Caudate nucleus (tissue), 63 donors: ENCODE measurements at places on chromosomes 2 and 18.

DNA sequence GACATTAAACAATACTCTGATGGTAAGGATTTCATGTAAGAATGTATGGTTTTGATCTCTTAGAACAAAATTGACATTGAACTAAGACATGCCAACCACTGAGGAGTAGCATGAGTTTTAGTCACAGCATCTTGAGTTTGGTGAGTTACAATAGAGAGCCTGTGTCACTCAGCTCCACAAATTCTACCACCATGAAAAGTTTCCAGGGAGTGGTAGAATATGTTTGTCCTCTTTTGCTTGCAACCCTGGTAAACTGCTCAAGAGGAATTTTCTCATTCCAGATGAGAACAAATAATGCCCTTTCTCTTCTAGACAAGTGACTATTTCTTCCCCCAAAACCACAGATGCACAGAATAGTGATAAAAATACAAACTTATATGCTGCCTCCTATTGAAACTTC, 502.0 kb upstream of the VRK2 start:
- no peak for DNase-seq

GRCh38 chr2:237343993-237344392, 70.0 kb downstream of the COL6A3 start:
- DNase-seq = no peak

- DNase-seq = no peak
Observed at GRCh38 chr2:222465746-222466145, 41.4 kb downstream of the SGPP2 start.

- no peak for DNase-seq
Observed at GRCh38 chr2:727071-727470, 49.9 kb upstream of the TMEM18 start.

GRCh38 chr18:28175930-28176697, 816 bp downstream of the CDH2 start:
- DNase-seq = no peak

- DNase-seq = no peak
Observed at GRCh38 chr2:105645031-105645937, 99.4 kb upstream of the NCK2 start.

DNA sequence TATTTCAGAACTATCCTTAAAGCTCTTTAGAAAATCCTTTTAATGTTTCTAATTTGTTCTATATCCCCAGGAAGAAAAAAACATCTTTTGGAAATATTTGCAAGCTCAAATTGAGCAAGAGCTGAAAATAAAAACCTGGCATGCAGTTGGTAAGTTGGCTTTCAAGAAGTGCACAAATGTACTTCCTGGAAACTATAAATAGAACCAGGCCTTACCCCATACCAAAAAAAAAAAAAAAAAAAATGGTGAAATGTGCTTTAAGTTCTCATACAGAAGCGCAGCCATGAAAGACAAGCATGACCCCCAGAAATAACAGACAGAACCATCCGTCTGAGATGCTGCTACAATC, 178.5 kb downstream of the HDAC4 start:
- no peak for DNase-seq

DNA sequence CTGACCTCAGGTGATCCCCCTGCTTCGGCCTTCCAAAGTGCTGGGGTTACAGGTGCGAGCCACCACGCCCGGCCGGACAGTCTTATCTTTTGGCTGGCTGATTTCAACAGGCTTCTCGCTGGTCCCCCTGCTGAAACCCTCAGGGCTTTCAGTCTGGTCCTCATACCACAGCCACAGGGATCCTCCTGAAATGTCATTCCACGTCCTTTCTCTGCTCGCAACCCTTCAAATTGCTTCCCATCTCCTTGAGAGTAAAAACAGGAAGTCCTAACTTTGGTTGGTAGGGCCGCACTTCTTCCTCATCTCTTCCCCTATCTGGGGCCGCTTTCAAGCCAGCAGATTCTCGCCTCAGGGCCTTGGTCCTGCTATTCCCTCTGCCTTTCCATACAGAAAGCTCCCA, 1.4 kb upstream of the CAB39 start:
- DNase-seq = no peak

DNA sequence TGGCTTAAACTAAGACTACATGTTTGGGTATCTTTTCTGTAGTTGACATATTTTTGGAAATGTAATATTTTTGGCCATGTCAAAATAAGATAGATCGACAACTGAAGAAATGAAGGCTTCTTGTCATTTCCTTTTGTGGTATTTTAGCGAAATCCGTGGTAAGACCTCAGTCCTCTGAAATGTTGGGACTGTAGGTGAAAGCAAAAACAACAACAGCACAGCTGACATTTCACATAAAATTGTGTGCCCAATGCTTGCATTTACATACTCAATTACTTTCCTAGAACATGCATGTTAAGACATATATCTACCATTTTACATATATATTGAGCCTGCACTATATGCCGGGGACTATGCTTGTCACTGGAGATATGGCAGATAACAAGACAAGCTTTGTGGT, 50.2 kb downstream of the SPP2 start:
- no peak for DNase-seq

DNA sequence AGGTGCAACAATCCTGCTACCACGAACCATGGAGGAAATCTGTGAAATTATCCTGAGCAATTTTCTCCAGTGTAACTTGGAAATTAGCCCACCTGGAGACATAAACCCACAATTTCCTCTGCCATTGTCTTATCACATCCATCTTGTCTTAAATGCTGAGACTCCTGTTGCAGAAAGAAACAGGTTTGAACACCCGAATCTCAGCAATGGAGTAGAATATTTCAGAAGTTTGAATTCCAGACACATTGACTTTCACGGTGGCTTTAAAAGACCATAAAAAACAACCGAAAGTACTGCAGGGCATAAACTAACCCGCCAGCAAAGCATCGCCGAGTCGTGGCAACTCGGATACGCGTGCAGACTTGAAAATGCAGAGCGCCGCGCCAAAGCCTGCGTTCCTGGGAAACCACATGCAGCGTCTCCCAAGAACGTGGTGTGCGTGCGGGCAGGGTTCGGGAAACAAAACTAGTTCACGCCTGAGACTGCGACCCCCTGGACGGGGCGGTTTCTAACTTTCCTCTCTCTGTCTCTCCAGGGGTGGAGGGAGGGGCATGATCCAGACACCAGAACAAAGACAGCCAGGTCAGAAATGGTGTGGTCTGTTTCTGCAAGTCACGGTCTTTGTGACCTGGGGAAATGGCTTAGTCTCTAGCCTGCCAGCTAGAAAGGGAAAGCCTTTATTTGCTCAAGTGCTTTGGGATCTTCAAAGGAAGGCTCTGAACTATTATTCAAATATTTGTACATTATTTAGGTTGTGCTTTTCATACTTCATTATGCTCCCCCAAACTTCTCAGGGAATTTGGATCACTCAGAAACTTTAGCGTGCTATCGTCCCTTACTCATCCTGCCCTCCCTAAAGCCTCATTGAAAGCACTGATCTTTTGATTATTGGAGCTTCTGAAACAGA, 26.9 kb upstream of the KCTD1 start:
- no peak for DNase-seq

- no peak for DNase-seq
Observed at GRCh38 chr2:43018179-43019024, 208.0 kb downstream of the ZFP36L2 start.

- DNase-seq = no peak
Observed at GRCh38 chr2:143501106-143501676, 372.0 kb downstream of the ARHGAP15 start.

DNA sequence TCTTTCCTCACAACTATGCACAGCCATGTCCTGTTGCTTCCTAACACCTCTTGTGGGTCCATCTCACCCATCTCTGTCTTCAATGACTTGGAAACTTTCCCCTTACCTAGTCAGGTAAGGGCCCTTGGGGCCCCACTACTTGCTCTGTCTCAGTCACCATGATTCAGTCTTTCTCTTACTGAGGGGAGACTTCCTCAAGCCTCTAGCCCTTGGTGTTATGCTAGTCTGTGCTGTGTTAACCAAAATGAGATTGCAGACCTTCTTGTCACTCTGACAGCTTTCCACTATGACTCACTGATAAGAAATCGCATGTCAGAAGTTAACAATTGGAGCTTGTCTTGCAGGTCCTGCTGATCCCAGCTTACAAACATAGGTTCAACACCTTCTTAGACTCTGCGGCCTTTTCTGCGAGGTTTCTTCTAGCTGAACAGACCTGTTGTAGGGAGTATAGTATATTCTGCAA, 65.3 kb downstream of the WDR75 start:
- DNase-seq = no peak

DNA sequence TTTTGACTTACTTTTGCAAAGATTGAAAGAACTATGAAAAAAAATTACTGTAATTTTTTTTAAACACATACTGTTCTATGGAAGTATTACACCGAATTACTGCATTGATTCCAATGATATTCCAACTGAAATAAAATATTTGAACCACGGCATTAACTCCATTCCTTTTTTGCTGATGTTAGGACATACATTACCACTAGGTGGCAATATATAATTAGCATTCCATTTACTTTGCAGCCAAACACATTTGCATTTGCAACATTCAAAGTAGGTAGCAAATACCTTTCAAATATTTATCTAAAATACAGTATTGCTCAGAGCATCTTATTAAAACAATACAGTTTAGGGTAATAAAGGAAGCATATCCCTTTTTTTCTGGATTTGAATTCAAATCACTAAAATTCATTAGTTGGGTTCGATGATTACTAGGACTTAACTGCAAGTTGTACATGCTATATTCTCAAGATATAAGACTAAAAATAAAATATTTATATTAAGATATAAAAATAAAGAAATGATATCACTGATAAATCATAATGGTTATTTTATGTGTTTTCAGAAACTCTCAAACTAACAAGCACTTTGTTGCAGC, 31.3 kb downstream of the LANCL1 start:
- no peak for DNase-seq

DNA sequence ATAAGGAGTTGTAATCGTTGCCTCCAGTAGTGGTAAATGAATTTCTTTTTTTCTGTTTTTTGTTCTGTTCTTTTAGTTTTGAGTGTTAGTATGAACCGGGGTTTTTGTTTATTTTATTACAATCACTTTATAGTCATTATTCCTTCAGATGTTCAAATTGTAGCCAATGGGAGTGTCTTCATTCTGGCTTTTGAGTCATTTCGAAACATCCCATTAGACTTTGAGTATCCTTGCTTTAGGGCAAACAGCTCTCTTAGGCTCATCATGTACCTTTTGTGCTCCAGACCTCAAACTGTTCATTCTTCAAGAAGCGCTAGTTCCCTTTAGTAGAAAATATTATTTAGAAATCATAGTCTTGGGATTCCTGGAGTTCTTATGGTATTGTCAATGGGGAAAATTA, 54.2 kb upstream of the PAX3 start:
- no peak for DNase-seq

- DNase-seq = no peak
Observed at GRCh38 chr18:26465431-26465830, 82.9 kb downstream of the KCTD1 start.

DNA sequence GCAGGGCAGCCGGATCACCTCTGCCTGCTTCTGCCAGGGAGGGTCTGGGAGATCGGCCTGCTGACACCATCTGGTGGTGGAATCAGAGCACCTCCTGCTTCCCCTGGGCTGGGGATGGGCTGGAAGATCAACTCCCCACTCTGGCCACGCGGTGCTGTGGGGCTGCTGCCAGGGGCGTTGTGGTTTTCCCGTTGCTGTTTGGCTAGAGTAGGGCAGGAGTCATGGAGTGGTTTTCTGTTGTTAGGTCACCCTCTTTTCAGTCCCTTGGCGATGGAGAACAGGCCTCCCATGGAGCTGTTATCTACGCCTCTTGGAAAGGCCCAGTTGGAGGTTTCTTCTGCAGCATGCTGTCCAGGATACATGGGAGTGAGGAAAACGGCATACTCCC, 15.2 kb downstream of the BCL2L11 start:
- DNase-seq = no peak

GRCh38 chr2:49933711-49934110, 779.4 kb upstream of the FSHR start:
- no peak for DNase-seq

GRCh38 chr18:933082-933481, 28.4 kb downstream of the ADCYAP1 start:
- DNase-seq = no peak

DNA sequence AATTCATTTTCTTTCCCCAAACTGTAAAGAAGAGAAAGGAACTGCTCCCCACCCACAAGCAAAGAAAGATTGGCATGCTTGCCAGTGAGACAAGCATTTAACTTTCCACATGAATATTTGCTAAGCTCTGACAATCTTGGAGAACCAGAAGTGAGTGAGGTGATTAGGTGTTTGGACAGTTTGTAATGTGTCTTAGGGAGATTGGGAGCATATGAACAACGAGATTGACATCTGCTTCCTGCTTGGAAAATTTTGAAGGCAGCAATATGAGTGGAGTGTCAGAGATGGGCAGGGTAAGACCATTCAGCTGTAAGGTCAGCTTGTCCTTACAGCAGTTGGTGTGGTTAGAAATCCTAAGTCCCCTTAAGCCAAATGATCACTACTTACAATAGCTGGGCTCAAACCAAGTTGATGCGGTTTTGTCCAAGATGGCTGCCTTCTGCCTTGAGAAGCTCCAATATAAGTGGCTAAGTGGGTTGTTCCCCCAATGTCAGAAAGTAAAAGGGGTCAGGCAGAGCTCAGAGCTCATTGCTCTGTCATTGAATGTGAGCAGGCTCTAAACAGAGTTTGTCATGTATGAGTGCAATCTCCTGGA, 36.0 kb upstream of the GALNT5 start:
- DNase-seq = no peak

DNA sequence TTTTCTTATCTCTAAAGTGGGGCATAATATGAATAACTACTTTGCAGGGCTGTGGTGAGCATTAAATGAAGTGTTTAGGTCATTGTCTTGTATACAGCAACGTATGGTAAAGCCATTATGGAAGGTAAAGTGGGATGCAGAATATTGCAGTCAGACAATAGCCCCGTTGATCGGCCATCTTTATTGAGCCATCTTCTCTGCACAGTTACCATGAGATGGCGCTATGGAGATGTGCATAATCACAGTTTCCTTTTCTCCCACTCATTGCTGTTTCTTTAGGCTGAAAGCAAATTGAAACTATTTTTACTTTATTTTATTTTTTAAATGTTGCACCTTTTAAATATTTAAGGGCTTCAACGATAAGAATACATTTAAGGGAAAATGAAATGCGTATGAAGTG, 108.9 kb downstream of the THSD7B start:
- no peak for DNase-seq

GRCh38 chr2:143261986-143262385, 132.8 kb downstream of the ARHGAP15 start:
- DNase-seq = no peak

DNA sequence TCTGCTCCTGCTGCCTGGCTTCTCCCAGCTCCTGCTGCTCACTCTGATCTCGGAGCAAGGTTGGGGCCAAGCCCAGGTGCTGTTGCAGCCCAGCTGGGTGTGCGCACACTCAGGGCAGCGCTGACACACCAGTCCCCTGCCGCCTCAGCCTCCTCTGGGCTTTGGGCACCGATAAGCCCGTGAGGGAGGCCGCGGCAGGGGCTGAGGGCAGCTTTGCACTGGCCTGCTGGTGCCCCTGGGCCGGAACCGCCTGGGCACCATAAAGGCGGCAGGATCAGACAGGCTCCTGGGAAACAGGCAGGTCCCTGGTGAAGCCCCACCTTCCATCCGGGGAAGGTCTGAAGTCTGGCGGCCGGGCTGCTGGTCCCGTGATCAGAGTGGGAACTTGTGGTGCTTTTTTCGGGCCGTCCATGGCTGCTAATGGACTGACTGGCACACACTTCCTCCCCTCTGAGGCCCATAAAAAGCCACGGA, 14.1 kb upstream of the EML6 start:
- no peak for DNase-seq
